ENCODE measurements at places on chromosomes 12 and 14. TPM values are rescaled to one million over a fixed set of nuclear protein-coding genes. Genes with fewer than 3 reads are reported as not detected.
A peak's percentile ranks its signal among the peaks of the same experiment; 100 is the strongest.

GRCh38 chr14:60169722-60170121 lies 4.5 kb upstream of the DHRS7 start:
- DNase-seq = no peak

GRCh38 chr14:89231426-89232113 lies 185.5 kb downstream of the FOXN3 start:
- no peak for DNase-seq

DNA sequence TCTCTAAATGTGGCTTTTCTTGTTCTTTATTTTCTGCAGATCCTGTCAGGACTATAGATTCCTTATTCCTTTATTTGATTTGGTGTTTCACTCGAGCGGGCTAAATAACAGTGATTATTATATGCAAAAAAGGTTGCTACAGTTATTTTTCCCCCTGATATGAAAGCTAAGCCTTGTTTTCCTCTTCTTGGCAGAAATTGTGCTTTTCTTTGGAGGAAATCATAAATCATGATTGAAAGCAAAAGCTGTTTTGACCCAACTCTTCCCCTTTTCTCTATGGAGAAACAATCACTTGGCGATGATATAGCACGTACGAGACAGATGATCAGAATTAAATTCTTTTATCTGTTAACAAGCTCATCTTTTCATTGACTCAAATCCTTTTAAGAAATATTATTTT lies 31.4 kb downstream of the PPFIBP1 start:
- DNase-seq = no peak

GRCh38 chr12:45907955-45908354 lies 82.4 kb downstream of the SCAF11 start:
- DNase-seq = no peak

Gene PIP4P1
- total RNA-seq = 23.6 TPM

DNA sequence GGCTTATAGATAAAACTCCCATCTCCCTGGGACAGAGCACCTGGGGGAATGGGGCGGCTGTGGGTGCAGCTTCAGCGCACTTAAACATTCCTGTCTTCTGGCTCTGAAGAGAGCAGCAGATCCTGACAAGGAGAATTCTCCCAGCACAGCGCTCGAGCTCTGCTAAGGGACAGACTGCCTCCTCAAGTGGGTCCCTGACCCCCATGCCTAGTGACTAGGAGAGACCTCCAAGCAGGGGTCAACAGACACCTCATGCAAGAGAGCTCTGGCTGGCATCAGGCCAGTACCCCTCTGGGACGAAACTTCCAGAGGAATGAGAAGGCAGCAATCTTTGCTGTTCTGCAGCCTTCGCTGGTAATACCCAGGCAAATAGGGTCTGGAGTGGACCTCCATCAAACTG lies 28.1 kb upstream of the CD163L1 start:
- no peak for DNase-seq

DNA sequence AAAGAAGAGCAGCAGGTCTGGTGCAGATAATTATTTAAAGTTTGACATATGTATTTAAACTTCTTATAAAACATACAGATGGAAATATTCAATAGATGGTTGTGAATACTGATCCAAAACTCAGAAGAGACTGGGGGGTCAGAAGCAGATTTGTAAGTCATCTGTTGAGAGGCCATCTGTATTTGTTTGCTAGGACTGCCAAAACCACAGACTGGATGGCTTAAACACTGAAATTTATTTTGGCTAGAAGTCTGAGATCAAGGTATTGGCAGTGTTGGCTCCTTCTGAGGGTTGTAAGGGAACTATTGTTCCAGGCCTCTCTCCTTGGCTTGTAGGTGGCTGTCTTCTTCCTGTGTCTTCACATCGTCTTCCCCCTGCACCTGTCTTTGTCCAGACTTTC lies 153.9 kb downstream of the LRRK2 start:
- no peak for DNase-seq

Gene SCARB1
- total RNA-seq = 61.3 TPM

DNA sequence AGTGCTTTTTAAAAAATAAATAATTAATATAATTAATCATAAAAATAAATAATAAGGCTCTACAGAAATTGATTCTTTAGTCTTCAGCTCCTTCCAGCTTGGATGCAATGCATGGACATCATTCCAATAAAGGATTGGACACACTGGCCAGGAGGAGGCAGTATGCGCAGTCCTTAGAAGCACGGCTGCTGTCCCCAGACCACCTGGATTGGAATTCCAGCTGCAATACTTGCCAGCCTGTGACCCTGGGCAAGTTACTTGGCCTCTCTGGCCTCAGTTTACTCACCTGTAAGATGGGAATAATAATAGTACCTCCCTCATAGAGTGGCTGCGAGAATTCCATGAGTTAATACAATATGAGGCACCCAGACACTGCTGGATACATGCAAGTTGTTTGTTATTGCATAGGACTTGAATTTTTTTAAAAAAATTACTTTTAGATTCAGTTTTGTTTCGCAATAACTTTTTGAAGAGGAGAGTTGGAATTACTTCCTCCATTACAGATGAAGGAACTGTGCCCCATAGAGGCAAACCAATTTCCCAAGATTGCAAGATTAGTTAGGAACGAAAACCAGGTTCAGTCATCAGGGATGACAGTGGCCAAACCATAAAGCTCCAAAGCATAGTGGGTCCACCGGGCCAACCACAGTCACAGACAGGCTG lies 12.2 kb downstream of the RPH3A start:
- no peak for DNase-seq

DNA sequence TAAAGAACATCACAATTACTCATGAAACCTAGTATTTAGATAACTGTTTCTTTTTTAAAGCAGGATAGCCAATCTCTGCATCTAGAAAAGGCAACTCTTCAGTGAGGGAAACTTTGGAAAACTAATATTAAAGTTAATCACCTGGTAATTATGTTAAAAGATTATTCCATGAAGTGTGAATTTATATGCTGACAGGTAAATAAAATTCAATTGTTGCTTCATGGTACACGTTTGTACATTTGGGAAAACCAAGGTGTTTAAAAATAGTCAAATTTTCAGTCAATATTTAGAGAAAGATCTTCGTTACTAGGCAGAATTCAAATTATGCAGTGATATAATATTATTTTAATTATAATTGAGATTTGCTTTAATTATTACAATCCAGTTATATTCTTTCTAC lies 100.1 kb upstream of the LRFN5 start:
- no peak for DNase-seq

- no peak for DNase-seq
These were observed 11.5 kb downstream of the BICDL1 start for GRCh38 chr12:120000556-120000955.

DNA sequence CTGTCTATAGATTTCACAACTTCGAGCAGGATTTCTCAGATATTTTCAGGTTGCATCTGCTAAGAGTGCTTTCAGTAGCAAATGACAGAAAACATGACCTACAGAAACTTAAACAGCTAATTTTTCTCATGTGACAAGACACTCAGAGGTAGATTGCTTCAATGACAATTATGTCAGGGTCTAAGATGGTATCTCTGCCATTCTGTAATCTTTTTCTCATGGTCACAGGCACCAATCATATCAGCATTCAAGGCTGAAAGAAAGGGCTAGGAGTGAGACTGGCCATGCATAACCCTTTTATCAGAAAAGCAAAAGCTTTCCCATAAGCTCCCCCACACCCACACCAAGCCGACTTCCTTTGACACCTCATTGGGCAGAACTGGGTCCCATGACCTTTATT lies 450.5 kb upstream of the FAR2 start:
- no peak for DNase-seq

Gene SLC16A7
- 14.5 TPM for total RNA-seq

Gene KRT77
- 0.48 TPM for total RNA-seq

- DNase-seq = peak; percentile 27
These were observed 192.4 kb upstream of the SLC16A7 start for GRCh38 chr12:59403259-59403932.

GRCh38 chr14:24233538-24233866 lies 773 bp downstream of the GMPR2 start:
- no peak for DNase-seq

- DNase-seq = no peak
These were observed 39.4 kb downstream of the ZFHX2 start for GRCh38 chr14:23512156-23512555.

Gene FAM90A1
- total RNA-seq = not detected

- DNase-seq = no peak
These were observed 174.3 kb upstream of the BCL2L14 start for GRCh38 chr12:11896417-11896929.

GRCh38 chr12:65624554-65625086 lies 199.7 kb upstream of the HMGA2 start:
- DNase-seq = no peak

Measured in breast epithelium (tissue), 4 donors.